PC-9 (cell line): ENCODE measurements at places on chromosomes 5 and 9. TPM values are rescaled to one million over a fixed set of nuclear protein-coding genes. Genes with fewer than 3 reads are reported as not detected.

Gene RFESD
- total RNA-seq: 4.6 and 5.0 TPM in 2 replicates

GRCh38 chr5:108079753-108080152 is 302.1 kb downstream of the FBXL17 start:
- no peaks in the 10 kb centered on the region for H3K36me3 ChIP-seq
- H3K4me3 ChIP-seq: no peak overlapping the region
- no peaks in the 10 kb centered on the region for H3K4me1 ChIP-seq
- no peak for DNase-seq
- H3K27me3 ChIP-seq: no peaks in the 10 kb centered on the region
- no peak overlapping the region for H3K27ac ChIP-seq

GRCh38 chr5:91025449-91025848 is 357.7 kb downstream of the ARRDC3 start:
- no peaks in the 10 kb centered on the region for H3K27me3 ChIP-seq
- H3K4me1 ChIP-seq: no peaks in the 10 kb centered on the region
- no peak for DNase-seq
- H3K4me3 ChIP-seq: no peak overlapping the region
- no peak overlapping the region for H3K27ac ChIP-seq

Gene PRRX2
- 0.98 and 1.6 TPM in 2 replicates for total RNA-seq

DNA sequence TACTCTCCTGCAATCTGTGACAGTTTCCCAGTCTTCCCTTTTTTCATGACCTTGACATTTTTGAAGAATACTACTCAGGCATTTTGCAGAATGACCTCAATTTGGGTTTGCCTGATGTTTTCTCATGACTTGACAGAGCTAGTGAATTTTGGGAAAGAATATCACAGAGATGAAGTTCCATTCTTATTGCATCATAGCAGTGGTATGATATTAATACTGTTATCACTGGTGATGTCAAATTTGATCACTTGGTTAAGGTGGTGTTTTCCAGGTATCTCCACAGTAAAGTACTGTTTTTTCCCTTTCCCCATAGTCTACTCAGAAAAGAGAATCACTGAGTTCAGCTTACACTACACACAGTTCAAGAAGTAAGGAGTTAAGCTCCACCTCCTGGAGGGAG is 56.2 kb upstream of the XPA start:
- H3K4me1 ChIP-seq: no peaks in the 10 kb centered on the region; the same call in 1 of the 2 replicates
- H3K36me3 ChIP-seq: no peaks in the 10 kb centered on the region
- H3K4me3 ChIP-seq: no peak overlapping the region
- H3K27me3 ChIP-seq: no peaks in the 10 kb centered on the region
- peak; percentile 20 for DNase-seq

DNA sequence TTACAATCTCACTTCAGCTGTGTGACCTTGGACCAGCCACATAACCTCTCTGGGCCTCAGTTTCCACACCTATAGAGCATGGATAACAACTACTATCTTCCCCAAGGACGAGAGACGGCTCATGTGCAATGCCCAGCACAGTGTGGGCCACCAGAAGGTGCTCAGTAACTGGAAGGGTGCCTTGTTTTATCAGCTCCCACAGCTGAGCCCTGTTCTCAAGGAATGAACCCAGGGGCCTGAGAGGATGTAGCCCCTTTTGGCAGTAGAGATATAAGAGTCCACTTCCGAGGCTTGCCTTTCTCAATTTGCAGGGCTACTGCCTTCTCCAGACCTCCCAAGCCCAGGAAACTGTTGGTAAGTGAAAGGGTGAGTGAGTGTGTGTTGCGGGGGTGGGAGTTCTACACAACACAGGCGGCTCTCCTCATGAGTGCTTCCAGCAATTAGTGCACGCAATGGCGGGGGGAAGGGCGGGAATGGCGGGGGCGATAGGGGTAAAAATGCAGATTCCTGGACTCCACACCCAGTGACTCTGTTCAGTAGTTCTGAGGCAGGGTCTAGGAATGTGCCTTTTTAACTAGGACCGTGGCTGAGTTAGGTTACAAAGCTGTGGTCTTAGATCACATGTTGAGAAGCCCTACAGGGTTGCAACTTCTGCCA is 185.1 kb downstream of the FSTL4 start:
- no peaks in the 10 kb centered on the region for H3K27me3 ChIP-seq
- no peak overlapping the region for H3K27ac ChIP-seq
- DNase-seq: no peak
- H3K36me3 ChIP-seq: no peaks in the 10 kb centered on the region
- no peak overlapping the region for H3K4me3 ChIP-seq
- no peaks in the 10 kb centered on the region for H3K4me1 ChIP-seq

DNA sequence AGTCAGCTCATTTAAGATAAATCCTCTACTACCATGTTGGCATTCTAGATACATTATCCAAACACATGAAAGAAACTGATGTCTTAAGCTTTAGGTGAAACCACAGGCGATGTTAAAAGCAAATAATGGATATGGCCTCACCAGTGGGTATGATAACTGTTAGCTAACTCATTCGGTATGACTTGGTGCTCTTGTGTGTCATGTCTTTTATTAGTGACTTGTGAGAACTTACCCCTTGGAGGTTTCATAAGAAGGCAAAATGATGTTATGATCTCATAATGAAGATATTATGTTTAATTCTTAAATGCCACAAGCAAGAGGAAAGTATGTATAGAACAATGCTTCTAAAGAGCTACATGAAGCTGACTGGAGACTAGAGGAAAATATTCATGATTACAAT is 1227.0 kb downstream of the EFNA5 start:
- no peaks in the 10 kb centered on the region for H3K27me3 ChIP-seq
- no peak overlapping the region for H3K4me3 ChIP-seq
- no peaks in the 10 kb centered on the region for H3K36me3 ChIP-seq
- H3K4me1 ChIP-seq: no peaks in the 10 kb centered on the region

DNA sequence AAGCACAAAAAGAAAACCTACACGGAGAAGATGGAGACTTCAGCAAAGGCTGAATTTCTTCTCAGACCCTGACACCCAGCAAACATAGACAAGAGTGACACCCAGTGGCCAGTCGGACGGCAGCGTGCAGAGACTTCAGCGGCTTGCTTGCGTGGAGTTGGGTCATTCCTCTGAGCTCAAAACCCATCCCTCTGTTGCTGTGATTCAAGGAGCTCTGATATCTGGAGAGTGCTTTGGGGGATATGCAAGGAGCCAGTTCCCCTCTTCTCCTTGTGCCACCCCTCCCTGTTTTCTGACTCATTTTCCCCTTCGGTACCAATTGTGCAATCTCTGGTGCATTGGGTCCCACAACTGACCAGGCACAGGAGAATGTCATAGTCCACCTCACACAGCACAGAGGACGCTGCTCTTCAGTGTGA is 27.5 kb downstream of the SH3TC2 start:
- H3K4me1 ChIP-seq: peaks cover 58% of the 10 kb centered on the region
- peaks cover 32% of the 10 kb centered on the region; the same call in 1 of the 2 replicates for H3K36me3 ChIP-seq
- H3K27me3 ChIP-seq: no peaks in the 10 kb centered on the region
- peak; percentile 79 for DNase-seq
- peak overlapping the region; percentile 1; the same call in 1 of the 2 replicates for H3K27ac ChIP-seq

DNA sequence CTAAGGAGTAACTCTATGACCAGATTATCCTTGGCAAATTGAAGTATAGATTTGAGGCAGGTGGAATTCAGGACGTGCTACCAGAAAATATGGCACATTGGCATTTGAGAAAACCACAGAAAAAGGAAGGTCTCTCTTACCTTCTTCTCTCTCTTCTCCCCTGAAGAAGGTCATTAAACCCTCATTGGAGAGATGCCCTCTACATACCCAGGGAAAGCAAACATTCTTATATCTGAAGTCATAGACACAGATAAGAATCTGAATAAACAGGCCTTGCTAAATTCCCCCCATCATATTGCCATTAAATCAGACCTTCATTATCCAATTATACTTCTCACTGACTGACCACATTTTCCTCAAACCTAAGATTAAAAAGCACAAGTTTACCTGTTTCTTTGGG is 17.8 kb downstream of the SPINK1 start:
- no peak overlapping the region for H3K27ac ChIP-seq
- no peaks in the 10 kb centered on the region for H3K27me3 ChIP-seq
- no peaks in the 10 kb centered on the region for H3K4me1 ChIP-seq
- no peak overlapping the region for H3K4me3 ChIP-seq

- H3K4me3 ChIP-seq: no peak overlapping the region
- DNase-seq: no peak
- no peak overlapping the region for H3K27ac ChIP-seq
- H3K27me3 ChIP-seq: no peaks in the 10 kb centered on the region
- H3K36me3 ChIP-seq: 0 out of 2 replicates have a peak, but pooled peaks cover 8% of the 10 kb centered on the region
These were observed 114.2 kb upstream of the CACNA1B start for GRCh38 chr9:137763271-137763955.

DNA sequence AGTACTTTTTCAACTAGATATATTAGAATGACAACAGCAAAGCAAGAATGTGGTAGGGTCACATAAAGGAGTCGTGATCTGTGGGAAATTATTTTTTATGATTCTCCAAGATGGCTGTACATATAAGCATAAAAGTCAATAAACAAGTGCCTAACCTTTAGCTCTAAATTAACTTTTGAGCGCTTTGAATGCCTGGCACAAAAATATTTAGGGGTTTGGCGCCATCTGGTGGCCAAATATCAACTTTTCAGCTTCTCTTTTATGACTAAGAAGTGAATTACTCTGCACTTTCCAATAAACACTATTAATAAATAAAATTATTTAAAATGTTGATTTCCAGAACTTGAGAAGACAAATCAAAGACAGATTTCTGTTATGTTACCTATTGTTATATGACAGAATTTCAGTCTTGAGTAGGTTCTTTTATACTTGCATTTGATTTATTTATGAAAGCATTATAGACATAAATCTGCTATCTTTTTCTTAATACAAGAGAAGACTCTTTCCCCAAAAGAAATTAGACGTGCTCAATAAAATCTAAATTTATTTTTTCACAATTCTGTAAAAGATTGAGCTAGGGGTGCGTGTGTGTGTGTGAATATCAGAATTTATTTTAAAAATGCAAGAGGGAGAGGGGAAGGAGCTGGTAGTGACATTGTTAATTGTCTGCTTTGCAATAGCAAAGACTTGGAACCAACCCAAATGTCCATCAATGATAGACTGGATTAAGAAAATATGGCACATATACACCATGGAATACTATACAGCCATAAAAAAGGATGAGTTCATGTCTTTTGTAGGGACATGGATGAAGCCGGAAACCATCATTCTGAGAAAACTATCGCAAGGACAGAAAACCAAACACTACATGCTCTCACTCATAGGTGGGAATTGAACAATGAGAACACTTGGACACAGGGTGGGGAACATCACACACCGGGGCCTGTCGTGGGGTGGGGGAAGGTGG is 36.7 kb upstream of the ARRDC3 start:
- no peaks in the 10 kb centered on the region for H3K36me3 ChIP-seq
- H3K4me3 ChIP-seq: no peak overlapping the region
- H3K27ac ChIP-seq: no peak overlapping the region
- H3K27me3 ChIP-seq: no peaks in the 10 kb centered on the region

Gene ANKDD1B
- 0.20 and 0.31 TPM in 2 replicates for total RNA-seq

DNA sequence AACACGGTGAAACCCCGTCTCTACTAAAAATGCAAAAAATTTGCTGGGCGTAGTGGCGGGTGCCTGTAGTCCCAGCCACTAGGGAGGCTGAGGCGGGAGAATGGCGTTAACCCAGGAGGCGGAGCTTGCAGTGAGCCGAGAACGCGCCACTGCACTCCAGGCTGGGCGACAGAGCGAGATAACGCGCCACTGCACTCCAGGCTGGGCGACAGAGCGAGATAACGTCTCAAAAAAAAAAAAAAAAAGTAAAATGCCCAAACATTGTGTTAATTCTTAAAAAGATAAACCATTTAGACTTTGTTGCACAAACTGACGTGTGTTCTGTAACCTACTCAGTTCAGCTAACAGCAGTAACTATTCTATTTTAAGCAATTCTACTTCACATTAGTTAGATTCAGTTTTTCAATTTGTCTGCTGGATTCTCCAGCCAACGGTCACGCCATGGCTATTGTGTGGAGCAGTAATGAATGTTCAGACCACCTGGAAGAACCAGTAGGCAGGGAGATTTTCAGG is 119.3 kb upstream of the MAN2A1 start:
- no peak for DNase-seq
- no peak overlapping the region for H3K4me3 ChIP-seq
- H3K27ac ChIP-seq: no peak overlapping the region
- no peaks in the 10 kb centered on the region for H3K36me3 ChIP-seq

DNA sequence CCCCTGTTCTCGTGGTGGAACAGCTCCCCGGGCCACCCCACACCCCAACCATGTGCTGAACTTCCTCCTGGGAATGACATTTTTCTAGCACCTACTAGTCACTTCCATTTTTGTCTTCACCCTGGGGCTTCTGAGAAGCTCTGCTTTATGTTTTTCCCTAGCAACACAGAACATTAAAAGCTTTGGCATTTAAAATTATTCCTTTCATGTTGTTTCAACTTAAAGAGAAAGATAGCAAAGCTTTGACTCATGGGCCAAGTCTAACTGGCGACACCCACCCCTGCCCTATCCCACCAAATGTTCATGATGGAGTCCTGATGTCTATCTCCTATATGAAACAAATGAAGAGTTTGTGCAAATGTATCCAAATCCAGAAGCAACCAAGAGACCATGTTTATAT is 22.4 kb downstream of the BOD1 start:
- H3K27me3 ChIP-seq: no peaks in the 10 kb centered on the region
- H3K4me1 ChIP-seq: no peaks in the 10 kb centered on the region
- DNase-seq: no peak
- H3K36me3 ChIP-seq: no peaks in the 10 kb centered on the region
- H3K27ac ChIP-seq: no peak overlapping the region

- H3K27me3 ChIP-seq: peaks cover 35% of the 10 kb centered on the region
- DNase-seq: no peak
- H3K27ac ChIP-seq: no peak overlapping the region
- no peak overlapping the region for H3K4me3 ChIP-seq
- no peaks in the 10 kb centered on the region for H3K4me1 ChIP-seq
- H3K36me3 ChIP-seq: no peaks in the 10 kb centered on the region
These were observed 185.0 kb downstream of the SREK1 start for GRCh38 chr5:66329078-66329477.

DNA sequence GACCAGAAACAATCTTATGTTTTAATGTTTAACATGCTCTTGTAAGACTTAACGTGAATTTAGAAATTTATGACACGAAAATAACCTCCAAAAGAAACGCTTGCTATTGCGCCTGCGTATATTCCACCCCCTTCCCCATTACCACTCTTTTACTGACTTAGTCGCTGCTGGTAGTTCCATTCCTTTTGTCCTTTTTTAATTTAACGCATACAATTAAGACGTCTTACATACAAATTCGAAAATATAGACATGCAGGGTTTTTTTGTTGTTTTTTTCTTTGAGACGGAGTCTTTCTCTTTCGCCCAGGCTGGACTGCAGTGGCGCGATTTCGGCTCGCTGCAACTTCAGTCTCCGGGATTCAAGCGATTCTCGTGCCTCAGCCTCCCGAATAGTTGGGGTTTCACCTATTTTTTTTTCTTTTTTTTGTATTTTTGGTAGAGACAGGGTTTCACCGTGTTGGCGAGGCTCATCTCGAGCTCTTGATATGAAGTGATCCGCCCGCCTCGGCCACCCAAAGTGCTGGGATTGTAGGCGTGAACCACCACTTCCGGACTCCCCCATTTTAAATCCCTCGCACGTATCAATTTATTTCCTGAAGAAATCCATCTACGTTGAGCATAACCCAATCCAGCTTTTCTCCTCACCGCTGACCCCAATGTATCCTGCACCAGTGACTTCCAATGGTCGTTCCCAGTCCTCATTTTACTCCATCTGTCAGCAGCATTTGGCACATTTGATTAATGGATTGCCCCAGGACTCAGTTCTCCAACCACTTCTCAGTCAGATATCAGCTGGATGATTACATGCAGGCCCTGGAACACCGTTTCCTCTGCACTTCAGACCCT is 684 bp upstream of the MED7 start:
- peak overlapping the region; percentile 69 for H3K4me3 ChIP-seq
- peaks cover under 1% of the 10 kb centered on the region; the same call in 1 of the 2 replicates for H3K36me3 ChIP-seq
- 0 out of 2 replicates have a peak overlapping the region, but pooled peaks have one; percentile 2 for H3K27ac ChIP-seq
- no peak for DNase-seq
- H3K27me3 ChIP-seq: peaks cover 5% of the 10 kb centered on the region; the same call in 1 of the 2 replicates
- peaks cover 11% of the 10 kb centered on the region for H3K4me1 ChIP-seq

Gene TAF11L12
- not detected in 2 replicates for total RNA-seq
